ENCODE measurements at places on chromosomes 11 and 22. TPM values are rescaled to one million over a fixed set of nuclear protein-coding genes. Genes with fewer than 3 reads are reported as not detected.

TYR gene
- polyA plus RNA-seq, result not detected

- DNase-seq, result no peak
Observed at GRCh38 chr11:12285106-12285505, 92.3 kb upstream of the PARVA start.

CCDC34 gene
- 19.7 TPM for polyA plus RNA-seq

GRCh38 chr11:43947815-43948214 lies 5.4 kb downstream of the C11orf96 start:
- DNase-seq, result no peak

DNA sequence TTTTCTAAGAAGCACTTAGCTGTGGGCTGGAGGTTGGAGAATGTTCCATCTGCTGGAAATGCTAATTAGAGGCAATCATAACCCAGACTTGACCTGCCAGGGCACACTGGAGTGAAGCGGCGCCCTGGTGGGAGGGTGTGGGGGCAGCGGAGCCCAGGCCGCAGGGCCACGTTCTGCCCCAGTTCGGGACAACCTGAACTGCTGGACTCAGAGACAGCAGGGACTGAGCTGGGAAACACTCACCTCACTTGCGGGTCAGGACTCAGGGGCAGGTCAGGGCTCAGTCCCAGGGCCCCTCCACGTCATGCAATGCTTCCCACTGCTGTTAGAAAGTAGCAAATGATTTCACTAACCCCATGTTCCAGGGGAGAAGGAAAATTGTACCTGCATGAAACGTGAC lies 316.4 kb downstream of the NTM start:
- DNase-seq, result no peak

SLC22A6 gene
- polyA plus RNA-seq, result 0.26 TPM

- DNase-seq, result no peak
Observed at GRCh38 chr11:19727246-19727645, 14.6 kb downstream of the NAV2 start.

Data from left lung (tissue), 14 donors.